ENCODE measurements at places on chromosomes 13 and 19.

GRCh38 chr13:41383386-41383785 lies 72.3 kb downstream of the NAA16 start:
- DNase-seq: no peak

- DNase-seq: no peak
Observed at GRCh38 chr19:41354343-41354953, 726 bp upstream of the TGFB1 start.

GRCh38 chr19:12092956-12093355 lies 28.4 kb downstream of the ZNF844 start:
- DNase-seq: no peak

- DNase-seq: no peak
Observed at GRCh38 chr19:9308091-9308770, 1.4 kb downstream of the ZNF699 start.

GRCh38 chr13:93529961-93530360 lies 303.4 kb downstream of the GPC6 start:
- no peak for DNase-seq

GRCh38 chr19:48881741-48882657 lies 9.8 kb downstream of the PPP1R15A start:
- DNase-seq: no peak

DNA sequence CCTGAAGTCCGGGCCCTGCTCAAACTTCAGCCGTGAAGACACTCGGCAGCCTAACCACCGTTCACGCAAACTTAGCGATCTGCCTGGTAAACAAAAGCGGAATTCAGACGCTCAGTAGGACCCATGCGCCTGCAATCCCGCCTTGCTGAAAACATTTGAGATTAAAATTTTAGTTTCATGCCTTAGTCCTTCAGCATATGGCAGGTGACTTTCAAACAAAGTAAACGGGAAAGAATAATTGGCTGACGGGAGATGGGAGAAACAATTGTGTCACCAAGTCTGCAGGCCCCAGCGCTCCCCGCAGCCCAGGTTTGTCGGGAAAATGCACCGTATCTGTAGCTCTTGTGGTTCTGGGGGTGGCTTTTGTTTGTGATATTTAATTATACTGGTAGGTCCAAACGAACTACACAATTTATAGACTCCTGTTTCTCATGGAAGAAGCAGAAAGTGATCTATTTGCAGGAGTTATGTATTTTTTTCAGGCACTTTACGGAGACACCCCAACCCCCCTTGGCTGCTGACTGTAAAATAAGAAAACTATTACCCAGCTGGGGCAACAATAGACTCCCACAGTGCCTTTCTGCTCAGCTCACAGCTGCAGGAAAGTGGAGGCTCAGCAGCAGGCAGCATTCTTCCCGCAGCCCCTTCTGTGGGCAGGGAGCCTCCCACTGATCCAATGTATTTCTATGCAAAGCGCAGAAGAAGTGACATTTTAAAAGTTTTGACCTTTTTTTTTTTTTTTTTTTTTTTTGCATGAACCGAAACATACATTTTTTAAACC lies 94.8 kb downstream of the SOX1 start:
- DNase-seq: no peak

DNA sequence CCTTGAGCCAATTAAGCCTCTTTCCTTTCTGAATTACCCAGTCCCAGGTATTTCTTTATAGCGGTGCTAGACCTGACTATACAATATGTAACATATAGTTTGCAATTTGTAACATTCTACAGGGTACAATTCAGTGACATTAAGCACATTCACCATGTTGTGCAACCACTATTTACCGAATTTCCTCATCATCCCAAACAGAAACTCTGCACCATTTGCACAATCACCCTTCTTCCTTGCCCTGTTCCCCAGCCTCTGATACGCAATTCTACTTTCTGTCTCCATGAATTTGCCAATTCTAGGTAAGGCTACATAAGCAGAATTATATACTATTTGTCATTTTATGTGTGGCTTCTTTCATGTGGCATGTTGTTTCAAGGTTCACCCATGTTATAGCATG lies 13.7 kb upstream of the SIGLEC10 start:
- DNase-seq: no peak

- DNase-seq: no peak
Observed at GRCh38 chr13:59671881-59672280, 491.8 kb downstream of the DIAPH3 start.

DNA sequence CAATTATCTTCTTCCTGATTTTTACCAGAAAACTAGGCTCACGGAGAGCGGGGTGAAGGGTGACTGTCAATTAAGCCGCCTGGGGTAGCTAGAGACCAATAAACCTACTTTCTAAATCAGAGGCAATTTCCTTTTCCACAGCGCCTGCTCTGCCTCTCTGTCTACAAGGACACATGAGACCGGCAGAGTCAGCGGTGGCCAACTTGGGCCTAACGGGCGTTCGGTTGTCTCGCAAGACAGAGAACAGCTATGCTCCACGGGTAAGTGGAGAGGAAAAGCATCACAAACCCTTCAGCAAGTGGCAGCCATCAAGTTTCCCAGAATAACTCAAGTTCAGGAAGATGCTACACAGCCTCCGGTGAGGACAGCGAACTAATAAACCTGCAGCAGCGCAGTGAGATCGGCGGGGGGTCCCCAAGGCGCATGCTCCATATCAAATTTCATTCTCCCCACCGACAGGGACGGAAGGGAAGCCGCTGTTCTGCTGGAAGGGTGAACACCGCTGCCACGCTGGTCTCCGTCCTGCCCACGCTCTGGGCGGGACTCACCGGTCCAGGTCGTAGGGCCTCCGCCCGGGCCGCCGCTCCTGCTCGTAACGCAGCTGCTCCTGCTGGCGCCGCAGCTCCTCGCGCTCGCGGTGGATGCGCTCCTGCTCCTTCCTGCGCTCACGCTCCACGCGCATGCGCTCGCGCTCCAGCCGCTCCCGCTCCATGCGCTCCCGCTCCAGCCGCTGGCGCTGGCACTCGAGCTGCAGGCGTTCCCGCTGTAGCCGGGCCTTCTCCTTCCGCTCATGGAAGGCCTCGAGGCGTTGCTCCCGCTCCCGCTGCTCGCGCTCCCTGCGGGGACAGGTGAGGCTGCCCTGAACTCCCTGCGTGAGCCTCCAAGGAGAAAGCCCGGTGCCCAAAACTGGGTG lies 25.8 kb upstream of the TINCR start:
- no peak for DNase-seq

DNA sequence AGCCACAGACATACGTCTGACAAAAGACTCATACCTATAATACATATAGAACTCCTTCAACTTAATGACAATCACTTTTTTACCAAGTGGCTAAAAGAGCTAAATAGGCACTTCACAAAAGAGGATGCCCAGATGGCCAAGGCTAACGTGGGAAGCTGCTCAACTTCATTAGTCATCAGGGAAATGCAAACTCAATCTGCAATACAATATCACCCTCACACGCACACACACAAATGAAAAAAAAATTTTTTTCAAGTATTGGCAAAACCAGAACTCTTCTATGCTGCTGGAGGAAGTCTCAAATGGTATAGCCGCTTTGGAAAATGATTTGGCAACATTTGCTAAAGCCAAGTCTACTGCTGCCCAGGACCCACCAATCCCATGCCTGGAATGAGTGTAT lies 14.6 kb upstream of the DNMT1 start:
- DNase-seq: no peak

DNA sequence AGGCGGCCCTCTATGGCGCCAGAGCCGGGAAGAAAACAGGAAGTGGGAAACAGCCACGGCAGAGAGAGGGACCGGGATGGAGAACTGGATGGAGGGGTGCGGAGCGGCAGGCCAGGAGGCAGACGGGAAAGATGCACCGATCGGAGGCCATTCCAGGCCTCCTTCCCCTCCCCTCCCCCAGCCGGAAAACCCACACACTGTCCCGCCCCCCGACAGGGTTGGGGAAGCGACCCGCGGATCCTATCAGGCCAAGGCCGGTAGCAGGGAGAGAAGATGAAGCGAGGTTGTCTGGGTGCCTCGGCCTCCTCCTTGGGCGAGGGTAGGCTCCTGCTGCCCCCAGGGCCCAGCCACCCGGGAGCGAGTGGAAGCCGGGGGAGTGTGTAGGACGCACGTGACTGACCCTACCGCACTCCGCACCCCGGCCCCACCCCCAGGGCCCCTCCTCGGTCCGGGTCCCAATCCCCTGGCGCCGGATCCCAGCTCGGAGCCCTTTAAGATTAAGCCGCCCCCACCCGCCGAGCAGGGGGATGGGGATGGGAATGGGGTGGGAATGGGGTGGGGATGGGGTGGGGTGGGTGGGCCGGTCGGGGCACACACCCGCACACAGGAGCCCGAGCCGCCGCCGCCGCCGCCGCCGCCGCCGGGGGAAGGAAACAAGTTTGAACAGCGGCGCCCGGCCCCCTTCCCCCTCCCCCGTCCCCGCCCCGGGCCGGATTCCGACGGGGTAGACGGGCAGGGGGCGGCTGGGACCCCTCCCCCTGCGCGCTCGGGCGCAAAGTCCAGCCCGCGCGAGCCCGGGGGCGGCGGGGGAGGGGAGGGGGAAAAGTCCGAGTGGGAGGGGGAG lies 1.5 kb downstream of the ERF start:
- DNase-seq: no peak

DNA sequence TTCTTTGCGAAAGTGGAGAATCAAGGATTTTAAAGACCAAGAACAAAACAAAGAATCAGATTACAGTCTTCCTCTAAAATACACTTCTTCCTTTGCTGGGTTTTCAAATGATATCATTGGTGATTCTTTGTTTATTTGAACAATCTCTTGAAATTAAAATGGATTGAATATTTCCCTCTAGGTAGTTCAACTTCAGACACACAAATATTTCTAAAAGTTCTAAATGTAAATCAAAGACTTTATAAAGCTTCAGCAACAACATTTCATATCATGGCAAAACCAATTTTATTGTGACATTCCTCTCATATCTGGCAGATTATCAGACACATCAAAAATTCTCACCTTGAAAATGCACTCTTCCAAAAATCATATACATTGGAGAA lies 13.0 kb downstream of the ZIC2 start:
- DNase-seq: no peak

DNA sequence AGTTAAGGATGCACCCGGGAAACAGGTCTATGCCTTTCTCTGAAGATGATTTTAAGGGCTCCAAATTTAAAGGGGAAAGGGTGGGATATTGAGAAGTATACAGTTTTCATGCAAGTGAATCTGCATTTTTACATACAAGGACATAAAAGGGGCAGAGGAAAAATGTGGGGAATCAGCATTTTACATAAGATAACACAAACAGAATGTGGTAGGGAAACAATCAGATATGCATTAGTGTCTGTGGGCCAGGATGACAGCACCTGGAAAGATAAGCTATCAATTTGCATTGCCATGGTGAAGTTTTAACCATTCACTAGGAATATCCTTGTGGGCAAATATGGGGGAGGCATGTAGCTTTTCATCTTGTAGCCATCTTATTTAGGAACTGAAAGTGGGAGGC lies 24.1 kb downstream of the IGFL3 start:
- no peak for DNase-seq

Measured in activated CD8-positive, alpha-beta memory T cell treated with anti-CD3 and anti-CD28 coated beads for 48 hours (primary cell).